ENCODE measurements at places on chromosomes 5 and 9.

- no peak for DNase-seq
Measured at GRCh38 chr5:169717288-169717687, 80.2 kb downstream of the DOCK2 start.

- peak; percentile 64 for DNase-seq
Measured at GRCh38 chr9:129176701-129177442, 1.2 kb downstream of the IER5L start.

GRCh38 chr9:120389300-120389699 is 190.7 kb downstream of the CDK5RAP2 start:
- DNase-seq, result no peak

- no peak for DNase-seq
Measured at GRCh38 chr5:32710550-32711361, at the start of gene NPR3. NPR3 (plus strand) TSS chr5:32711321; CDS start chr5:32711777, 456 bp downstream.

DNA sequence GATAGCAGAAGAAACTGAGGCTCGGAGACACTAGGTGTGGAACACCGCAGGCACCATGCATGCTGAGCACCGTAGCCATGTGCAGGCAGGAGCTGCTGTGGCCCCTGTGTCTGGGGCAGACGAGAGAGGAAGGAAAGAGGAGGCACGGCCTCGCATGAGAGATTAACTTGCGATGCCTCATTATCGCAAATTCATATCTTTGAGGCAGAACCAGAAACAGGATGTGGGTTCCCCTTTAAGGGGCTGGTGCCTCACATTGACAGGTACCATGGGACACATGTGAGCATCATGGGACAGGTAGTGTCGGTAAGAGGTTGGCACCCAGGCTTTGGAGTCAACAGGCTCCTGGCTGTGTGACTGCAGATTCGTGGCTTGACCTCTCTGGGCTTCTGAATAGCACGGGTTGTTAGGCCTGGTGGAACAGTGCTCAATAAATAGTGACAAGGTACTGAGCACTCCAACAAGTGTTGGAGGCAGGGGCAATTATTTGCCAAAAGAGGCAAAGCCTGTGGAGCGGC is 40.8 kb downstream of the NAIF1 start:
- DNase-seq, result no peak

- no peak for DNase-seq
Measured at GRCh38 chr5:34034534-34035327, 8.3 kb downstream of the C1QTNF3 start.

DNA sequence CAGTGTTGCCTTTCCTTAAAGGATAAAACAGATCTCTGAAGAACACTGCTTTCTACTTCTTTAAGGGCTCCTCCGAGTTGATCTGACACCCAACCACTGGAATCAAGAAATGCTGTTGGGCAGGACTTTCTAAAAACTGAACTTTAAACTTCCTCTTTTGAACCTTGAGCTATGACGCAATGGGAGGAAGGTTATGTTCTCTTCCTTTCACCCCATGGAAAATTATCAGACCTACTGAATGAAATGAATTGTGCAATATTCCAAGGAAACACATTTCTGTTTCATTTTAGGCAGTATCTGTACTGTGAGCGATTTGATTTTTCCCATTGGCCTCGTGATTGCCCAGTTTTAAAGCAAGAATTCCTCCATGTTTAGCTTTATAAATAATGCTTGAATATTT is 206.0 kb upstream of the PRR16 start:
- no peak for DNase-seq

DNA sequence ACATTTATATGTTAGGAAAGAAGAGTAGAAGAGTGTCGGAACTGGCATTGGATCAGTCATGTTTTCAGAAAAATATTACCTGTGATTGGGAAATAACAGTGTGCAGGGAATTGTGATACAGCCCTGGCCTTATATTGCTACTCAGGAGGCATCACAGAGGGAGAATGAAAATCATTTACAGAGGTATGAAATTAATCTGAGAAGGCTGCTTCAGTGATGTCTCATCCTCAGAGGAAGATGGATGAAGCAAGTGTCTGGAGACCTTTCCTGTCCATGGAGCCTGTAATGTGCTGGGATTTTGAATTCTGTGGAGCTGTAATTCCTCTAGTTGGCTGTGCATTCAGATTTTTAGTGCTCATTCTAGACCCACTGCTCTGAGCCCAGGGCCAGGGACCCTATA is 3.8 kb downstream of the ACTBL2 start:
- DNase-seq, result no peak

DNA sequence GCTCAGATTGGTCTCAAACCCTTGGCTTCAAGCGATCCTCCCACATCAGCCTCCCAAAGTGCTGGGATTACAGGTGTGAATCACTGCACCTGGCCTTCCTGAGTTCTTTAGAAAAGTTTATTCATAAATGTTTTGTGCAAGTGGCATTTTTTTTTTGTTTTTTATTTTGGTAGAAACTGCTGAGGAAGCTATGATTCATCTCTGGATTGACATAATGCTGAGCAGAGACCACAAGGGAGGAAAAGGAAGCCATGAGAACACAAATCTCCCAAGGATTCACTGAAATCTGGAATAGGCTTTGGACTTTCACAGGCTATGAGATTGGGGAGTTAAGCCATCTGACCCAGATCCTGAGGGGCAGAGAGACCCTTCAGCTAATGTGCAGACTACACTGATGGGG is 3.4 kb upstream of the SLC46A2 start:
- DNase-seq, result no peak

- DNase-seq, result no peak
Measured at GRCh38 chr9:98334796-98335195, 79.3 kb upstream of the TBC1D2 start.

GRCh38 chr9:20606652-20607051 is 15.6 kb downstream of the MLLT3 start:
- DNase-seq, result no peak

- DNase-seq, result no peak
Measured at GRCh38 chr9:137488327-137488653, 29.2 kb upstream of the NSMF start.

GRCh38 chr5:42555797-42556196 is 132.6 kb downstream of the GHR start:
- no peak for DNase-seq

DNA sequence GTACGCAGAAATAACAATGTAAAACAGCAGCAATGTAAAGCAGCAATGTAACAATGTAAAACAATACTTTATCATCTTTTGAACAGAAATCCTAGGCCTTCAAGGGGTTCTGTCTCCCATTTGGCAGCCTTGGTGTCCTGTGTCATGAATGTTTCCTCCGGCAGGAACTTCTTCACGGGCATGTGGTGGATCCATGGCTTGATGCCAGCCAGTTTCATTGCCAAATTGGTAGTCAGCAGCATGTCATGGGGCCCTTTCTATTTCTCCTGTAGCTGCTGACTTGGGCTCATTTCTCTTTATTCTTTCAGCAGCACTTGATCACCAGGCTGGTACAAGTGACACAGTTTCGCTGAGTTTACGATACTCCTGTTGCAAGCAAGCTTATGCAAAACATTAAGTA is 275.3 kb downstream of the HTR1A start:
- no peak for DNase-seq

DNA sequence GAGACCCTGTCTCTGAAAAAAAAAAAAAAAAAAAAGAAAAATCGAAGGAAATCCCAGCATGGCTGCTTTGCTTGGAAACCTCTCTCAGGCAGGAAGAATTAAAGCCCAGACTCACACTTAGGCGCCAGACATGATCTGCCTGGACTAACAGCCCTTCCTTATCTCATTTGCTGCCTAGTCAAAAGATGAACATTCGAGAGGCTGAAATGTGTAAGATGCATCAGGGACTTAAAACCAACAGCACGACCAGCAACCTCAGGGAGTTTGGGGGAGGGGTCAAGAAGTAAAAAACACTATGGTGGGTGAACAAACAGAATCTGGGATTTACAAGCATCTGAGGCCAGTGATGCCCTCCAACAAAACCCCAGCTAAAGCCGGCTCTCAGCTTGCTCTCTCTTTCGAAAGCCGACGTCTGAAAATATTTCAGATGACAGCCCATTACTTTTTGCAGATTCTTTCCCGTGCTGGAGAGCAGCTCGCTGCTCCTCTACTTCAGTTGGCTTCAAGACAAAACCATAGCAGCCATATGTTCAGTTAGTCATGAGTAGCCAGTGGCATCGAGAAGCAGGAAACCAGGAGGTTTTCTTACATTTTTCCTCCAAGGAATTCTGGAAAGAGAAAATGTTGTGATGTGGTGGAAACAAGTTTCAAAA is 249.9 kb downstream of the MARCHF11 start:
- peak; percentile 28 for DNase-seq

DNA sequence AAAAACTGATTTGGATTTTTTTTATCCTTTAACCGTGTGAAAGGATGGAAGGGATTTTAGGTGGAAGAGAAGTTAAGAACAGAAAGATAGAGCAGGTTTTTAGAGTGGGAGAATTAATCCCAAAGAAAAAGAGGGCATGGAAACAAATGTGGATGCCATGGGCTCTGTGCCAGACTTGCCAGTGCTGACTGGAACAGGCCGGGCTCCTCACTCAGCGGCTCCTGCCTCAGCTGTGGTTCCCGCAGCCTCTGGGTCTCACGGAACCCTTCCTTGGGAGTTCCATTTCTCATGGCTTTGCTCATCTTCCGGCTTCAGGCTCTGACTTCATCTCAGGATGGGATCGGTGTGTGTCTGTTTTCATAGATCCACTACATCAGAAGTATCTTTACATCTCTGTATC is 30.4 kb upstream of the SLC2A8 start:
- DNase-seq, result no peak

DNA sequence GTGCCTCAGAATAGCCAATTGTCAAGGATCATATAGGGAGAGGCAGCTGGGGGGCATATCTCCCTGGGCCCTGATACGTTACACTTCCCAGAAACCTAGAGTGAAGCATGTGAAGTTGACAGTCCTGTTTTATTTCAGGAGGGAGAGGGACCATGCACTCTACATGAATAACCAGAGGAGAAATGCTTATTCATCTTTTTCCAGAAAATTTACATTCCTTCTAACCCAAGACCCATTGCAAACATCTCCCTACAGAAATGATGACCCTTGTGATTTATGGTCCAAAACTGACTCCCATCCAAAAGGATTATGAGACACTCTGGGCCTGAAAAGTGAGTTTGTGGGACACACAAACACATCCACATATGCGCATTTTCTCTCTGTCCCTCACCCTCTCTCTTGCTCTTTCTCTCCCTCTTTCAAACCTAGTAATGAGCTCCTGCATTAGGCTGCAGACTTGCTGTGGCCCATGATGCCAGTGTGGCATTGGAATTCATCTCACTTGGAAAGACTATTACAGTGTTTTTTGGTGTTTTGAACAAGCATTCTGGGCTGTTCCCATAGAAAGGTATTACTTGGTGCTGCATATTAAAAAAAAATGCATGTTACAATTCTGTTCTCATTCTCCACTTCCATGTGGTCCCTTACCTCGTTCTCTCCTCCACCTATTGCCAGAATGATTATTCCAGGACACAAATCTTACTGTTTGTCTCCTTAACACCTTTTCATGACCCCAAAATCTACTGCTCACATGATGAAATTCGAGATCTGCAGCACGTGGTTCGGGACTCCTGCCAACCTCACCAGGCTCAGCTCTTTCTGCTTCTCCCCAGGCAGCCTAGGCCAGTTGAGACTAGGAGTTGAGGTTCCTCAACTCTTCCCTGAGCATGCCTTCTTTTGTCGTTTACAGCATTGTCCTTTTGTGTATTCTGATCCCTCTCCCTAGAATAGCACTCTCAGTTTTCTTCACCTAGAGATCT is 451.3 kb upstream of the KLF4 start:
- DNase-seq, result no peak
